Cardiac septum (tissue), 1 donor: ENCODE measurements at places on chromosomes 11 and 22. TPM values are rescaled to one million over a fixed set of nuclear protein-coding genes. Genes with fewer than 3 reads are reported as not detected.

The CASP5 gene
- not detected for total RNA-seq

The HYOU1 gene
- total RNA-seq: 90.7 TPM

The DERL3 gene
- total RNA-seq: 2.2 TPM

The C11orf24 gene
- total RNA-seq: 45.2 TPM

The TMEM86A gene
- 2.6 TPM for total RNA-seq

The KCNQ1OT1 gene
- total RNA-seq: 0.57 TPM

The RCOR2 gene
- 4.8 TPM for total RNA-seq
